ENCODE measurements at places on chromosomes 4 and X.

DNA sequence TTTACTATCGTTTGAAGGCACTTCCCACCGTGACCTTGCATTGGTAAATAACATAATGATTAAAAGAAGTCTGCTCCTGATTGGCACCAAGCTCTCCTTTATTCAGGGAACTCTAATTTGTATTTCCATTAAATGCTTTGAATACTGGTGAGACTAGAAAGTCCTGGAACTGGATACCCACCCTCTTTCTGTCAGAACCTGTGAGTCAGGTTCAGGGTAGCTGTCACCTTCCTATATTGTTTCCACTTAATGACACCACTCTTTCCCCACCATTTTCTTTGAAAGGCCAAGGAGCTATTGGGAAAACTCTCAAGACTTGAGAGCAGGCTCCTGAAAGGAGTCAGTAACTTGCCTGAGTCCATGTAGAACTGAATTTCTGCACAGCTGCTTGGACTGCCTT lies 55.9 kb upstream of the RASSF6 start:
- no peak for DNase-seq

DNA sequence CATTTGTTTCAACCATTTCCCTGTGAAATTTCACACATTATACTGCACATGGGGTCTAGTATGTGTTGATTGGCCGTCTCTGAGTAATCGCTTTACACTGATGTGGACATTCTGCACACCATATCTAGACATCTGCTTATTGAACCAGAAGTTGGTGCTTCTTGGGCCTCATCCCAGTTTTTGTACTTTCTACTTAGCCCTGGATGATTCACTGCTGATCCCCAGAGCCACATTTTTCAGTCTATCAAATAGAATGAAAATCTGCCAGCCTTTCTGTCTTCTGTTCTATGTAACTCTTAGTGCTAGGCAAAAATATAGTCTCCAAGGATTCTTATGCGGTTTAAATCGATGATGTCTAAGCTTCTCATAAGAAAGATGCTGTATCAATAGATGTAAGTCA lies 40.5 kb upstream of the RELL1 start:
- no peak for DNase-seq

- DNase-seq = no peak
These were observed 238.8 kb downstream of the QDPR start for GRCh38 chr4:17273047-17273446.

- DNase-seq = no peak
These were observed 309.4 kb downstream of the CAMK2D start for GRCh38 chr4:113452152-113452551.

DNA sequence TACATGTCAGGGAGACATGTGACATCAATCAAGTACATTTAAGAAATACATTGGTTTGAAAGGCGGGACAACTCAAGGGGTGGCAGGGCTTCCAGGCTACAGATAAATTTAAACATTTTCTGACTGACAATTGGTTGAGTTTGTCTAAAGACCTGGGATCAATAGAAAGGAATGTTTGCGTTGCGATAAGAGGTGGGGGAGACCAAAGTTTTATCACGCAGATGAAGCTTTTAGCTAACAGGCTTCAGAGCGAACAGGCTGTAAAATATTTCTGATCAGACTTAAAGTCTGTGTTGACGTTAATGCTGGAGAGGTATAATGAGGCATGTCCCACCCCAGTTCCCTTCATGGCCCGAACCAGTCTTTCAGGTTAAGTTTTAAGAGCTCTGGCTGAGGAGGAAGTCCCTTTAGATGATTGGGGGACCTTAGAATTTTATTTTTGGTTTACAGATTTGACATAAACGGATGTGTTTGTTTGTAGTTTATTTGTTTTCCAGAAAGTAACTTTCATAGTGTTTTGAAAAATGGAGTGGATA lies 346.7 kb upstream of the RASGEF1B start:
- no peak for DNase-seq
